AG09309 (cell line): ENCODE measurements at places on chromosomes 1 and 21.

- DNase-seq: no peak
Measured at GRCh38 chr1:109634292-109634691, 14.7 kb downstream of the AMPD2 start.

DNA sequence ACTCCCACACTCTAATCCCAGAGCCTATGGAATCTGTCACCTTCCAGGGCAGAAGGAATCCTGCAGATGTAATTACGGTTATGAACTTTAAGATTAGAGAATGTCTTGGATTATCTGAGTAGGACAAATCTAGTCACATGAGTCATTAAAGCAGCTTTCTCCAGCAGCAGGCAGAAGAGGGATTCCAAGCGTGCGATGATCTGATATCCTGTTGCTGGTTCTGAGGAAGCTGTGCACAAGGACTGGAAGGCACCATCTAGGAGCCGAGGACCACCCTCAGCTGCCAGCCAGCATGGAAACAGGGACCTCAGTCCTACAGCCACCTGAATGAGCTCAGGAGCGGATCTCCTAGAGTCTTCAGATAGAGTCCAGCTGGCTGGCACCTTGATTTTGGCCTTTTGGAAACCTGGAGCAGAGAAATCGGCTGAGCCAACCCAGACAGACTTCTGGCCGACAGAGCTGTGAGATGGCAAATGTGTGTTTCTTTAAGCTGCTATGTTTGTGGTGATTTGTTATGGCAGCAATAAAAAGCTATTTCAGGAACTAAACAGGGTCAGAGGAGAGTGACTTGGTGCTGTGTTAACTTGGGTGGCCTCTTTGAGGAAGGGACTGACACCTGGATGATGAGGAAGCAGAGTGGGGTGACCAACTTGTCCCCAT, 34.5 kb downstream of the LRRN2 start:
- DNase-seq: no peak

- DNase-seq: peak; percentile 39
Measured at GRCh38 chr1:52403566-52404115, 582 bp downstream of the ORC1 start.

DNA sequence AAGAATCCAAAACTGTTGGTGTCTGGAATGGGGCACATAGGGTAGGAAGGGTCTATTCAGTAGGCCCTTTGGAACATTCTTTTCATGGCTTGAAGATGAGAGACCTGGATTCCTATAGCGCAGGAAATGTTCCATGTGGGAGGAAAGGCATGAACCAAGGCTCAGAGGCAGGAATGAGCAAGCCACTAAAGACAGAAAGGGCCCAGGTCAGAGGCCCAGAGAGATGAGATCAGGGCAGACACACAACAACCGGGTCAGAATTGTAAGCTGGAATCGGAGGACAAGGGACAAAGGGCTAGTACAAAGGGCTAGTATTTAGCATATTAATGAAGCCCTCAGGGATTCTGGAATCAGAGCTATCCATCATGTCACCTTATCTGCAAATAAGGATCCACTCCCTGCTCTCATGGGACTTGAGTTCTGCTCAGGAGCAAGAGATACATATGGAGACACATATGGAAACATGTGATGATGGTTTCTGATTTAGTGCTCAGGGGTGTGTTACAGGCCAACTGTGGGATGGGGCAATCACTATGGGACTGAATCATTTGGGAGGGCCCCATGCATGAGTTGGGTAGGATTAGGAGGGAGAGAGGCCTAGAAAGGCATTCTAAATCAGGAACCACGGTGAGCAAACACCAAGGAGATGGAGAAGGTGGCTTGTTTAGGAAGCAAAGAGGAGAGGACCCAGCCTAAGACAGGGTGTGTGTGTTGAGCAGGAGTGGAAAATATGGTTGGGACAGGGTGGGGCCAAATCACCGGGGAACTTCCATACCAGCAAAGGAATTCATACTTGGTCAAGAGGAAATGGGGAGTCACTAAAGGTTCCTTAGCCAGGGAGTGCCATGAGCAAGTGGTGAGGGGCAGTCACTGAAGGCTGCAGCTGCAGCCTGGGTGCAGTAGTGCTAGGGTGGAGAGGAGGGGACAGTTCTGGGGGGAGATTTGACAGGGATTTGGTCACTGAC, 8.6 kb downstream of the NECTIN4 start:
- no peak for DNase-seq

- no peak for DNase-seq
Measured at GRCh38 chr21:41802198-41802584, 35.3 kb upstream of the RIPK4 start.

DNA sequence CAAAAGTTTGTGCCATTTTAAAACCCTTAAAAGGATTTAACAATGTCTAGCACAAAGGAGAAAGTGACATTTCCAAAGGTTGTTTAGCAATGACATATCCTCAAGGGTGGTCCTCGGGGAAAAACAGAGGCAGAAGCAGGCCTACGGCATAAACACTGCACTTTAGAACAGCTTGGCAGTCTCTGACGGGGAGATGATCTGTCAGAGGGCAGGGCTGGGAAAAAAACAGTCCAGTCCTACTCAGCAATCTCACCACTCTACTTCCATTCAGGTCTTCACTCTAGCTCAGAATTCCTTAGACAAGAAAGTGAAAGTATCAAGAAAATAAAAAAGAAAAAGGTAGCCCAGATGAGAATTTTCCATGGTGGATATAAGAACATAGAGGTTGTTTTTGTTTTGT, 4.1 kb downstream of the CRYZ start:
- no peak for DNase-seq

GRCh38 chr1:174892016-174892415, 107.7 kb upstream of the CACYBP start:
- no peak for DNase-seq

- no peak for DNase-seq
Measured at GRCh38 chr1:239186487-239186886, 199.9 kb upstream of the CHRM3 start.
